NCI-H345 (cell line): ENCODE measurements at places on chromosomes 12 and 14.

GRCh38 chr12:28498850-28499249 is 308.6 kb downstream of the CCDC91 start:
- no peak for DNase-seq

GRCh38 chr12:44433659-44434058 is 442.5 kb downstream of the NELL2 start:
- DNase-seq, result no peak

DNA sequence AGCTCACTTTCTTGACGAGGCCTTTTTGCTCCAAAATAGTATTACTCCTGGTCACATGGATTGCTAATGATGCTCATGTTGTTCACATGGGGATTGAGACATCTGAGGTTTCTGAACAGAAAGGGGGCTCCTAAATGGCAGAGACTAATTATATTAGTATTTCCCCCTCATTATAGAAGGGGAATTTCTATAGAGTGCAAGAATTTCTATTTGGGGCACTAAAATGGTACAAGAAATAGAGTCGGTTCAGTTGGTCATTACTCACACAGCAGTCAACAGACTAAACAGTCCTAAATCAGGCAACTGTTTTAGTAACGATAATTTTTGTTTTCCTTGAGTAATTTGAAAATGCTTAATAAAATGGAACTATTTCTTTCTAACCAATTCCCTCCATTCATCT is 108.9 kb downstream of the DACT1 start:
- DNase-seq, result no peak

- no peak for DNase-seq
Measured at GRCh38 chr14:54681811-54682261, 114.9 kb downstream of the SAMD4A start.

- DNase-seq, result no peak
Measured at GRCh38 chr14:101620821-101621785, 59.8 kb downstream of the DIO3 start.

GRCh38 chr12:126481688-126482087 is 1416.5 kb downstream of the AACS start:
- DNase-seq, result peak; percentile 1

DNA sequence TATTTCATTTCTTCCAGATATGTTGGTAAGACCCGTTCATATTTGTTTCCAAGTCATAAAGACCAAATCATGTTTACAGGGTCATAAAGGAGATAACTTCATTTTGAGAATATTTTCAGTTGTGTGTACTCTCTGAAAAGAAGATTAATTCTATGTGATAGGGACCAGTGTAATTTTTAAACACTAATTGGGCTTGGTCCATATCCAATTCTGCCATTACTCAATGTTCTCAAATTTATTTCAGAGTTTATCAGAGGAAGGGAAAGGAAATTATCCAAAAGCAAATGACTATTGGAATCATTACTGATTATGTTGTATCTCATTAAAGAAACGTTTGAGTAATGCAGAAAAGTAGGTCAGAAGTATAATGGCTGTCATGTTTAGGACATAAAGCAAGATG is 126.8 kb upstream of the DCN start:
- no peak for DNase-seq

DNA sequence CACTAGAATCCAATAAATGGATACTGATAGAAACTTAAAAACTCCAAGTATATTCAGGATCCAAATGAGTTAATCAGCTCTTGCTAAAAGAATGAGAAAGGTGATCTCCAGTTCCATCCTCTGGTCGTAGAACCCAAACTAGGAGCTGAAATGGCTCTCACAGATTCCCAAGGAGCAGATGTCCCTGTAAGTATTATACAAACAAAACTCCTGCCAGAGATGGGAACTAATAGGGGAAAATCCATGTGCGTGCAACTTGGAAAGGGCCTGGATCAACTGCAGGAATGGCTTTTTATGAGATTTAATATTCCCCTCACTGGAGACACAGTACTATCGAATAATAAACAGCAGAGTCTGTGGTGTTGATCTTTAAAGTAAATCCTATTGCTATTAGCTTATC is 309.2 kb upstream of the TBX3 start:
- no peak for DNase-seq

GRCh38 chr14:104541905-104542465 is 37.6 kb upstream of the C14orf180 start:
- no peak for DNase-seq

DNA sequence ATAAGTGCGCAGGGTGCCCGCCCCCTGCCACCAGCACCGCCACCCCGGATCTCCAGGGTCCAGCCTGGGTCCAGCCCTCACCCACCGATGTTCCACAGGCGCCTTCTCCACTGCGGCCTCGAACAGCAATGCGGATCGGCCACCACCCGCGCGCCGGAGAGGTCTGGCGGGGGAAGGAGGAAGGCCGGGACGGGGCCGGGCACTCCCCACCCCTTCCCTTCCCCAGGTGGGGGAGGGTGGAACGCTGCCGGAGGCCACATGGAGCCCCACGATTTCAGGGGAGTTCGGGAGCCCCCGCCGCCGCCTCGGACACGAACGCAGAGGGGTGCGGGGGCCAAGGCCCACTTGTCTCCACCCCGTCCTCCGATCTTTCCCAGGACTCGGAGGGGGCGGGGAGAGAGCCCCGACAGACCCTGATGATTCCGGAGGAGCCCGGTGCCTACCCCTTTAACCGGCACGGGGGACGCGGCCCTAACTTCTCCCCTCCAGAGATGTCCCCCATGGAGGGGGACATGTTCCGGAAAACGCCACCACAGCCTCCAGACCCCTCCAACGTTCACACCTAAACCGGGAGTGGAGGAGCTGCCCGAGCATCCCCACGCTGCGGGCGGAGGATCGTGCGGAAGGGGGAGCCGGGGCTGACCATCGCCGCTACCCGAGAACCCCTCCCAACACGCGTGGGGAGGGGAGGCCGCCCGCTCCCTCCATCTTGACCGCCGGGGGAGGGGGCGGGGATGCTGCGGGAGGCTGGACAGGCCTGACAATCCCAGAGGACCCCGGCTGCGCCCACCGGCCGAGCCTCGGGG is 1.1 kb downstream of the ATXN2 start:
- DNase-seq, result peak; percentile 48
